Fibroblast of skin of right biceps (primary cell): ENCODE measurements at places on chromosomes 2 and 18.

- DNase-seq = peak; percentile 77
Observed at GRCh38 chr2:85678794-85679672, 11.0 kb upstream of the SFTPB start.

- DNase-seq = no peak
Observed at GRCh38 chr2:136342138-136342537, 224.2 kb upstream of the CXCR4 start.

GRCh38 chr18:78641689-78642231, 337.9 kb upstream of the SALL3 start:
- DNase-seq = no peak

DNA sequence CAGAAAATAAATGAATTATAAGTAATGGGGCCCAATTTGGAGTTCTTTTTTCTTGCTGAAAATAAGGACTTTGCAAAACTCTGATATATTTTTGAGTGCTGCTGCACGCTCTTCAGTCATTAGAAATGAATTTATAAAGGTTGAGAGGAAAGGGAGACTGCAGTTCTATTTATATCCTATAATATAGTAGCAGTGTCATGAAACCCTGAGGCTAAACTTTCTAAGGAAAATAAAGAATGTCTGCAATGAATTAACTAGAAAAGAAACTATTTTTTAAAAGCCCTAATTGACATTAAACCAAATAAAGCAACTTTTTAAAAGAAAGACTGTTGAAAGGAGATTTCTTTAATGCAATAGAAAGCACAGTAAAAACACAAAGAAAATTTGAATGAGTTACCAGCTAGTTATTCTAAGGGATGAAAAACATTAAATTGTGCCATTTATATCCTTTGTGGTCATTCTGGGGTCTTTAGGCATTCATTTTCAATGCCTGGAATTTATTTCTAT, 1072.8 kb upstream of the TMEFF2 start:
- no peak for DNase-seq

DNA sequence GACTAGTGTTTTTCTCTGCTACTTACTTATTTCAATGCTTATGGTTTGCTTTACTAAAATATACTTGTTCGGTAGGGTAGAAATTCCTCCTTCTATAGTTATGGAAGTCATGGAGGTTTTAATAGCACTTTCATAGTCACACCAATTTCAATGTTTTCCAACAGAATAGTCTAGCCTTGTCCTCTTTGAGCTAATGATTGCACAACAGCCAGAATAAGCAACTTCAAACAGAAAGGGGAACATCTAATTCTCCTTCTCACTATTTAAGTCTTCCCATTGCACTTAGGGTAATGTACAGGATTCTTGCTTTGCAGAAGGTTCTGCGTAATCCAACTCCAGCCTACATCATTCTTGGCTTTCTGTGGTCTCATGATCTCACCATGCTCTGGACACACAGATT, 287.7 kb upstream of the GCFC2 start:
- no peak for DNase-seq
